ENCODE measurements at places on chromosomes 7 and 10. TPM values are rescaled to one million over a fixed set of nuclear protein-coding genes. Genes with fewer than 3 reads are reported as not detected.

Gene INSYN2A
- not detected for total RNA-seq

Gene DOCK4
- total RNA-seq = 1.2 TPM

Gene NPY4R
- total RNA-seq = not detected

GRCh38 chr10:24825551-24825950 lies 101.9 kb upstream of the ARHGAP21 start:
- no peak for DNase-seq
- no peak overlapping the region for H3K27ac ChIP-seq
- no peaks in the 10 kb centered on the region for H3K27me3 ChIP-seq

DNA sequence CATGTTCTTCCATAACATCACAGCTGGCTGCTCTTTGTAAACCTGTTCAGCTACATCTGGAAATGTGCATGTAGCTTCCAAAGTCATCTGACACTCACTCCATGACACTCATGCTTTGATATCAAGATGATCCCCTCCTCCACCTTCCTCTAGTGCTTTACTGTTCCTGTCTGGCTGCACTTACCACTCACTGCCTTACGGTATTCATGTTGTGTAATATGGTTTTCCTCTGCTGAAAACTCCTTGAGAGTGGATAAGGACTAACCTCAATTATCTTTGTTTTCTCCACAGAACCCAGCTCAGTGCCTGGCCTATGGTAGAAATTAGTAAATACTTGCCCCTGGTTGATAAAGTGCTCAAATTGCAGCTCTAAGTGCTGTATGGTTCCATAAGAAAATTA lies 483.9 kb downstream of the HTR7 start:
- no peak overlapping the region for H3K4me3 ChIP-seq
- H3K27me3 ChIP-seq = no peaks in the 10 kb centered on the region
- H3K4me1 ChIP-seq = no peaks in the 10 kb centered on the region
- H3K36me3 ChIP-seq = no peaks in the 10 kb centered on the region

GRCh38 chr7:43467406-43467805 lies 115.5 kb upstream of the STK17A start:
- DNase-seq = no peak
- no peak overlapping the region for H3K4me3 ChIP-seq
- H3K4me1 ChIP-seq = no peaks in the 10 kb centered on the region
- H3K27me3 ChIP-seq = no peaks in the 10 kb centered on the region
- H3K27ac ChIP-seq = no peak overlapping the region
- H3K36me3 ChIP-seq = no peaks in the 10 kb centered on the region

DNA sequence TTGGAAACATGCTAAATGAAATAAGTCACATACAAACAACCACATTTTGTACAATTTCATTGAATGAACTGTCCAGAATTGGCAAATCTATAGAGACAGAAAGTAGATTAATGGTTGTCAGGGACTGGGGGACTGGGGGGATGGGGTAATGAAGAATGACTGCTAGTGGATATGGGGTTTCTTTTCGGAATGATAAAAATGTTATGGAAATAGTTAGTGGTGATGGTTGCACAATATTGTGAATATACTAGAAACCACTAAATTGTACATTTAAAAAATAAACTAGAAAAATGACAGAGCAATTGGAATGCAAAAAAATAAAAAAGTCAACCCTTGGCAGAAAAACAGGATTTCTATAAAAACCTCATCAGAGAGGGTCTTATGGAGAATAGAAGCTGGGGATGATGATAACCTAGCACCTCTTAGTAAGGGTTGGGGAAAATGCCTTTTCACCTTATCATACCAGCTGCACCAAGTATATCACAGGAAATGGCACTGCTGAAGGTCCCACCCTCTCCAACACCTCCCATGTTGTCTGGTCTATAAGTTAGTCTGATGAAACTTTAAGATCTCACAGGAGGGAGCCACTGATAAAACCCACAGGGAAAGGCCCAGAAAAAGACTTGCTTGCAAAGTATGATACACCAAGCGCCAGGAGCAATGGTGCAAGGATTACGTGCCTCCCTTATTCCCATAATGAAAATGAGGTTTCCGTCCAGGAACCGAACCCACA lies 23.1 kb upstream of the JAZF1 start:
- no peaks in the 10 kb centered on the region for H3K36me3 ChIP-seq
- H3K4me3 ChIP-seq = no peak overlapping the region
- peaks cover 5% of the 10 kb centered on the region for H3K4me1 ChIP-seq
- no peak overlapping the region for H3K27ac ChIP-seq
- no peaks in the 10 kb centered on the region for H3K27me3 ChIP-seq

DNA sequence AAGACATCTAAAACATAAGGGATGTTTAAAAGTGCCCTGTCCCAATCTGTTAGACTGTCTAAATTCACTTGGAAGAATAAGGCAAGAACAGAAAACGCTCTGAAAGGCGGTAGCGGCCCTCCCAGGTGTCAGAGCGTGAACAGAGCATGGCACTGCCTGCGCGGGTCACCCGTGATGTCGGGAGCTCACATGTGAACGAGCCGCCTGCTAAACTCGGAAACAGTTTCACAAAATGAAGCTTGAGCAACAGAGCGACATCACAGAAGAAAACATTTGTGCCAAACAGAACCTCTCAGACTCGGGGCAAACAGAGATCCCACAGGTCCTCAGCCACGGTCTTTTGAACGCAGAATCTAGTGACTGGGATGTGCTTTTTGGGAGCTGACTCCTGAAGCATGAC lies 12.8 kb downstream of the BRI3 start:
- H3K4me3 ChIP-seq = no peak overlapping the region
- H3K27me3 ChIP-seq = no peaks in the 10 kb centered on the region
- H3K27ac ChIP-seq = no peak overlapping the region
- H3K4me1 ChIP-seq = no peaks in the 10 kb centered on the region
- no peaks in the 10 kb centered on the region for H3K36me3 ChIP-seq
- DNase-seq = no peak
